ENCODE measurements at places on chromosomes 2 and 18.

GRCh38 chr2:190882856-190883582 is 2.4 kb downstream of the GLS start:
- DNase-seq: no peak

GRCh38 chr2:201411421-201411820 is 39.8 kb downstream of the TRAK2 start:
- DNase-seq: no peak

DNA sequence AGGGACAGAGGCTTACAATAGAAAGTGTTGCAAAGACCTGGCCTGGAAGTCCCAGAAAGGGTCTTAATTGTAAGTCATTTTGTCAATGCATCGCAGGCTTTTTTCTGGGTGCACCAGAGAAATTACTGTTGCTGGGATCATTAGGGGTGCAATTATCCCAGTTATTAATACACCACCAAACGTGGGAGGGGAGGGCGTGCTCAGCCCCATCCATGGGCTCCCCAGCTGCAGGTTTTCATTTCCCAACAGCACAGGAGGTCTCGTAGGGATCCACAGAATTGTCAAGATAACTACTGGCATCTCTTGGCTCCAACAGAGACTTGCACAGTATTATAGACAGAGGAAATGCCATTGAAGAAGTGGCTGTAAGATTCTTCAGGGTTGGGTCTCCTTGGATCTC is 69.6 kb upstream of the FZD7 start:
- DNase-seq: no peak

DNA sequence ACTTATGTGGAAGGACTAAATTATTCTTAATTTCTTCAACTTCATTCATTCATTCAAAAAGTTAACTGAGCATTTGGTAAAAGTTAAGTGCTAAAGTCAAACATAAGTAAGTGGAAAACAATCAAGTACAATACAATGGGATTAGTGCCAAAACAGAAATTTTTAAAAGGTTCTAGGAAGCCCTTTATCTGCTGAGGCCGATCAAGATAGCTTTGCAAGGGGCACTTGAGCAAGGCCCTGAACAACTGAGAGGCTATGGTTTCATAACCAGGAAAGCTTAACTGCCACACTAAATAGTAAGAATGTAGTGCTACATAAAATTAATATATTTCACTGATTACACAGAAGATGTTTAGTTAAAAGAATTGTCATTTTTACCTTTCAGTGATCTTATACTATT is 76.5 kb downstream of the NOL10 start:
- no peak for DNase-seq

- no peak for DNase-seq
These were observed 22.5 kb downstream of the MOB4 start for GRCh38 chr2:197538412-197538811.

GRCh38 chr2:239313776-239314175 is 87.0 kb downstream of the HDAC4 start:
- no peak for DNase-seq

GRCh38 chr2:67839242-67839641 is 223.6 kb downstream of the C1D start:
- no peak for DNase-seq

DNA sequence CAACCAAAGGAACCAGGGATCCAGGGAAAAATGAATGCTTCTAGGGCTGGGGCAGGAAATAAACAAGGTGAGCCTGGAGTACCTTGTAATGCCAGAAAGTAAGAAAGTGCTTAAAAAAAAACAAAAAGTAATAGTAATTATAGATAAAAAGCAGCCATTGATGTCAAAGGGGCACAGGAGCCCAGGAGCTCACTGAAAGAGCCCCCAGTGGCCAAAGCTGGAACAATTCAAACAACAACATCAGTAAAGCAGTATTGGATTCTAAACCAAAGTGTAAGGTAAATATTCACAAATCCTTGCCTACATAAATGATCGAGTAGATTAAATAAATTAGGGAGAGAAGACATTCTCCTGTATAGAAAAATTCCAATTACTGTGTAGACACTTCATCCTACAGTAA is 114.3 kb upstream of the ARL4C start:
- no peak for DNase-seq

DNA sequence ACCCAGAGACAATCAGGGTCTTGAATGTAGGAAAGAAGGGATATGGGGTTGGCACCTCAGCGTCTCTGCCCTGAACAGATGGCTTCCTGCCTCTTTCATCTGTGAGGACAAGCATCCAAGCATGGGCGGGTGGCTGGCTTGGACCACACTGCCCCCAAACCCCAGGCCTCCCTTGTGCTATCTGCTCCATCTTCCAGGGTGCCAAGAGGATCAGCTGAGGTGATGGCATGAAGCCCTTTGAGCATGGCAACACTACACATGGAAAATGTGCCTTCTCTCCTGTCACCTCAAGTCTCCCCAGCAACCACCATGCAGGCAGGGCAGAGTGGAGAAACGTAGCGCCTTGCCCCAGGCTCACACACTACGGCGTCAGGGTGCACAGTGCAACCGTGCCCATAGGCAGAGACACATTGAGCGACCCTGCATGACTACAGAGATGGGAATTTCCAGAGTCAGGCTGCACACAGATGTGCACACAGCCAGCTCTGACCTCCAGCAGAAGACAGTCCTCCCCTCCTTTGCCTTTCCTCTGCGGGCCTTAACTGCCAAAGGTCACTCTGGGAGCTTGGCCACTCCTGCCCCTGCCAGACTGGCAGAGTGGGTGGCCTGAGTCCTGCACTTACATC is 1.5 kb downstream of the KCNIP3 start:
- no peak for DNase-seq

GRCh38 chr18:31206787-31207381 is 44.2 kb upstream of the DSC1 start:
- DNase-seq: no peak

DNA sequence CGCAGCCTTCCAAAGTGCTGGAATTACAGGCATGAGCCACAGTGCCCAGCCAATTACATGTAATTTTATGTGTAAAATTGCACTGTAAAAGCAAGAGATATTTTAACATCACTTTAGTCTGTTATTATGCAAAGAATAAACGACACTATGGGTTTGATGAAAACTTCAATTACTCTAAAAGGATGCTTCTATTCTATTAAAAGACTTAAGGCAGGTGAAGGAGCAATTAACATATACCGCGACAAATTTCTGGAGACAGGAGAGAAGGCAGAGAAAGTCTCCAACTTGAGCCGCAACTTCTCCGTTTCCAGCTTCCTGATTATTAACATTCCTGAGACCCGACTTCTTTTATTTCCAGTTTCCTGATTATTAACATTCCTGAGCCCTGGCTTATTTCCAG is 53.7 kb downstream of the FAM210A start:
- no peak for DNase-seq

- no peak for DNase-seq
These were observed 75.7 kb upstream of the THUMPD2 start for GRCh38 chr2:39854771-39855170.

- DNase-seq: no peak
These were observed 145.0 kb upstream of the SPATS2L start for GRCh38 chr2:200161458-200161857.

DNA sequence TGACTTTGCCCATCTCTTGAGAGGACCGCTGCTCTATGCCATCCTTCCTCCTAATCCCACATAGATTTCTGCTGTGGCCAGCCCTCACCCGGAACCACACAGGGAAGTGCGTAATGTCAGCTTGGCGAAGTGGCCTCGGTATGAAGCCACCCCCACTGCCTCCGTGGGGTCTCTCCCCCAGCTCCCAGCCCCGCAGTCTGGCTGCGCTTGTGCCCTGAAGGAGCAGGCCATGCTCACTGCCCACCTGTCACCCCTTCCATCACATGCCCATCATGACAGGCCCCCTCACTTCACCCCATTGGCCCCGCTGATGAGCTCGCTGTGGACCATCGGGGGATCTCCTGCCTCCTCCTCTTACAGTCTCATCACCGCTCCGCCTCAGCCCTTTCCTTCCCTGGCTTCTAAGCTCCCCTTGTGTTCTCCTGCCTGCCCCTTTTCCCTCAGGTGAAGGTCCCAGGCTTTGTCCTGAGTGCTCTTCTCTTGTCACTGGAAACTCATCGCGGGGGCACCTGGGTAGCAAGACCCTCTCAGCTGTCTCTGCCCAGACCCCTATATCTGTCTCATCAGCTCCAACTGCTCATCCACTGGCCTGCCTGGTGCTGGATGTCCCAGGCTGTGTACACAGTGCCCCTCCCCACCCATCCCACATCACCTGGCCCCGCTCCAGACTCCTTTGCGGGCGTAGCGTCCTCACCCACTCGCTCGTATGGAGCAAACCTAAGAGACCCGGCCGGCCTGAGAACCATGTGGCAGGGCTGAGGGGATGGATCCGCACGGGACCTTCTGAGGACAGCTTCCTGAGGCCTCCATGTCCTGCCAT is 81.7 kb downstream of the GLI2 start:
- DNase-seq: no peak

DNA sequence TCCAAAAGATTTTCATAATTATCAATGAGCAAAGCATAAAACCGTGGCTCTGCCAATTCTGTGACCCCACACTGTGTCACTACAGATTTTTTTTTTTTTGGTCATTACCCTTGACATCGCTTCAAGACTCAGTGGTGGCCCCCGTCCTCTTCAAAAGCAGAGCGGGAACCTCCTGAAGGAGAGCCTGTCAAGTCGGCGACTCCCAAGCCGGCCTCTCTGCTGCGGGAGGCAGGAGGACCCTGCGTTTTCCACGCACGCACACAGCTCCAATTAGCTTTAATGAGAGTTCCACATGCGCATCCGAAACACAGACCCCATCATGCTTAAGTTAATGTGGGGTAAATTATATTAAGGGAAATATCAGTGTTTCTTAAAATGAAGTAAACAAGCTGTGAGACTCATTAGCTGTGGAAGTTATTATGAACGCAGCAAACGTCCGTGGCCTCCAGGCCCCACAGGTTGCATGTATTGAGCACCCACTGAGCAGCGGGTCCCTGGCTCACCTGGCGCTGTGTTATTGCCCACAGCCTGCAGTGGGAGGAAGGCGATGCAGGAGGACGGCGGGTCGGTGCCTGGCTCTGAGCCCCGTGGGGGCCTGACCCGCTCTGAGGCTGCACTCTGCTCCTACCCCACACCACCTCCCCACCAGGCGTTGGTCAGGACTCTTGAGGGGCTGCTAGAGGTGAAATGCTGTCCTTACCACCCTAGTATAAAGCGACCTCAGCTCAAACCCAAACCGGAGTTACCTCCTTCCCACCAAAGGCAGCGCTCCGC is 181.0 kb upstream of the SALL3 start:
- DNase-seq: no peak

Data from stimulated activated CD4-positive, alpha-beta T cell treated with anti-CD3 and anti-CD28 coated beads, Interleukin-1b, Interleukin-23, amount 100 ng/mL, for 1 hour (primary cell).